ENCODE measurements at places on chromosomes 5 and 9.

DNA sequence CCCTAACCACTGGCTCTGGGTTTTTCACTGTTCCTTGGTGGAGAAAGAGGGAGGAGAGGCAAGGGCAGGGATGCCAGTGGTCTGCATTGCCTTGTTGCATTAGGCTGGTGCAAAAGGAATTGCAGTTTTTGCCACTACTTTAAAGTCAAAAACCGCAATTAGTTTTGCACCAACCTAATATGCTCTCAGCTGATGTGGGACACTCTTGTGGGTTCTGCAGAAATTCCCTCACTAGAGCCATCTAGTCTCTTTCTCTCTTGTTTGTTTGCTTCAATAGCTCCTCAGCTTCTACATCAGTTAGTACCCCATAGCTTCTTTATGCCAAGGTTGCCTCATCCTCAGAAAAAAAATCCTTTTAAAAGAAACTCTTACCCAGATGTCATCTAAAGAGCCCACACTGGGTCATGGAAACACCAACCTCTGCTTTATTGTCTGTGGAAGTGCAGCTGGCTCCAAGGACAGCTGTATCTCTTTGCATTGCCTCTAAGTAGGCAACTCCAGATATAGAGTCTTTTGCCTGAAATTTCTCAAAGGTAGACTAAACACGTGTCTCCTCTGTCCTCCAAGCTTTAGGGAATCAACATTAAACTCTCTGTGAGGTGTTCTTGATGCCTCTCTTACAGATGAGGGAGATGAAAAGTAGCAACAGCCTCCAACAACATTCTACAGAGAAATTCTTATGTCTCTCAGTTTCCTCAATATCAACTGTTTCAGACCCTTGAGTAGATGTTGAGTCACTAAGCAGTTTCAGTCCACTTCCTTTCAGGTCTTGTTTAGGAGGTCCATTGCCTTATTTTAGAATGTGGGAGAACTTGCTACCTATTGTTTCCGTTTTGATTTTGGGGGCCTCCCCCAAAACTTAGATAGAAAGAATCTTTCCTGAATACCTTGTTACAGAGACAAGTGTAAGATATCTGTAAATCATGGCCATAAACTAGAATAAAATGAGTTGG is 84.9 kb upstream of the MEF2C start:
- DNase-seq: no peak

GRCh38 chr5:43548358-43548757 is 8.5 kb downstream of the PAIP1 start:
- DNase-seq: no peak

- DNase-seq: no peak
Measured at GRCh38 chr5:65050140-65050539, 281.4 kb downstream of the CWC27 start.

- DNase-seq: no peak
Measured at GRCh38 chr5:172492097-172492840, 37.9 kb upstream of the SH3PXD2B start.

DNA sequence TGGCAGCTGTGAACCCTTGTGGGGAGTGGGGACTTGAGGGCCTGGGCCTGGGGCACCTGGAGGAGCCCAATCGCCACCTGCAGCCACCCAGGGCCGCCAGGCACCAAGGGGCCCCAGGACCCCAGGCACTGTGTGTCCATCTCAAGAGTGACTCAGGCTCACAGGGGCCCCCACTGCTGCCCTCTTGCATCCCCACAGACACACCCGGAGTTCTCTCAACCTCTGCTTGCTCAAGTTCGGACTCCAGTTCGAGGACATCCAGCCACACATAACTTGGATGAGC is 51.9 kb downstream of the MRPL36 start:
- DNase-seq: no peak
